Left ventricle myocardium inferior (tissue), 1 donor: ENCODE measurements at places on chromosomes 16 and 17. TPM values are rescaled to one million over a fixed set of nuclear protein-coding genes. Genes with fewer than 3 reads are reported as not detected.

DNA sequence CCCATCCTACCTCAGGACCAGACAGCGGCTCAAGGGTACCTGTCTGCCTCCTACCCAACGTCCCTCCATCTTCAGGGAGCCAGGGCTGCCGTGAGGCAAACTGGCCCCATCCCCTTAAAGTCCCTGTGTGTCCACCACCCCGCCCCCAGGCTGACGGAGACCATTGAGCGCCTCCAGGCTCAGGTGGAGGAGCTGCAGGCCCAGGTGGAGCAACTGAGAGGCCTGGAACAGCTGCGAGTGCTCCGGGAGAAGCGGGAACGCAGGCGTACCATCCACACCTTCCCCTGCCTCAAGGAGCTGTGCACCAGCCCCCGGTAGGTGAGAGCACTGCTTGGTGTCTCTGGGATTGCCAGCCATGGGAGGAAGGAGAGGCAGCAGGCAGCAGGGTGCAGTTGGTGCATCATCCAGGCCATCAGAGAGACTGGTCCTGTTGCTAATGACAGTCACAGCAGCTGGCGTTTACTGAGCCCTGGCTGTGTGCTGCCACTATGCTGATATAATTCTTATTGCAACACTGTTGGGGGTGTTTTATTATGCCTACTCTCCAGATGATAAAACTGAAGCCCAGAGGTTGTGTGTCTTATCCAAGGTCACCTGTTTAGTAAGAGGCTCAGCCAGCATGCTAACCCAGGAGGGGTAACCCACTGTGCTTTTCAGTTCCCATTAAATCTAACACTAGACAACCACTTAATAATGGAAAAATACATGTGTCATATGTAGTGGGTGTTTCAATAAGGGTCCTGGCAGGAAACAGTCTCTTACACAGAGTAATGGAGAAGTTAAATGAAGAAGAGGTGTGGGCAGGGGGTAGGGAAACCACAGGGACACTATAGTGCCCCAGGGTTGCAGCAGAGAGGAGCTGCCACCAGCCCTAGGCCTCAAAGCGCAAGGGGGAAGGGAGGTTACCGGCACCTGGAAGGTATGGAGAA, 10.3 kb upstream of the MRPL58 start:
- no peak for DNase-seq

DNA sequence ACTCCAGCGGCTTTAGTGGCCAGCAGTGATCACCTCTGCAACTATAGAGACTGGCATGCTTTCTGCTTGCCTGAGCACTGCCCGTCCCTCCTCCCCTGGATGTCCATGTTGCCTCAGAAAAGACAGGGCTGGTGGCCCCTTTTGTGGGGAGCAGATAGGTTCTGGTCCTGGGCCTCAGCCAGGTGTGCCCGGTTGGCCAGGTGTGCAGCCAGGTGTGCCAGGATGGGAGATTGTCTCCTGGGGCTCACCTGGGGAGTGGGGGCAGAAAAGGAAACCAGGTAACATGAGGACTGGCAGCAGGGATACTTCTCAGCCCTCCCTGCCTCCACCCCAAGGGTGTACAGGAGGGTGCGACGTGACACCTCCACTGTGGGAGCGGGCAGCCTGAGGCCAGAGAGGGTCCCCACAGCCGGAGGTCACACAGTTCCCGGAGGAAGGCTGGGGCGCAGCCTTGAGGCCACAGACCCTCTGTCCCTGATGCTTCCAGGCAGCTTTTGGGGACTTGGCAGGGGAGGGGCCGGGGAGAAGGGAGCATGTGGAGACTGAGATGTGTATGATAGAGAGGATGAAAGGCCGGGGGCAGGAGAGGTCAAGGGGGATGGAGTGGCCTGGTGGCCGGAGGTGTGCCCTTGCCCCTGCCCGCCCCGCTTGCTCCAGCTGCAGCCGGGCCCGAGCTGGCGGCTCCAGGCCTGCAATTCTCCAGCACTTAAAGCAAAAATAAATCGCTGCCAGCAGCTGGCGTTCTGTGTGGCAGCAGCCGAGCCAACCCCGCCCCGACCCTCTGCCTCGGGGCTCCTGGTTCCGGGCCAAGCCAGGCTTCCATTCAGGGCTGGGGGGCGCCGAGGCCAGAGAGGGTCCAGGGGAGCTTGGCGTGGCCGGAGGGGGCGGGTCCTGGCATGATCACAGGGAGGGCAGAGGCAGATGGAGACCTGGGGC, 6.7 kb downstream of the KCNJ12 start:
- DNase-seq: no peak

- no peak for DNase-seq
Observed at GRCh38 chr17:52047086-52047485, 111.4 kb downstream of the CA10 start.

DNA sequence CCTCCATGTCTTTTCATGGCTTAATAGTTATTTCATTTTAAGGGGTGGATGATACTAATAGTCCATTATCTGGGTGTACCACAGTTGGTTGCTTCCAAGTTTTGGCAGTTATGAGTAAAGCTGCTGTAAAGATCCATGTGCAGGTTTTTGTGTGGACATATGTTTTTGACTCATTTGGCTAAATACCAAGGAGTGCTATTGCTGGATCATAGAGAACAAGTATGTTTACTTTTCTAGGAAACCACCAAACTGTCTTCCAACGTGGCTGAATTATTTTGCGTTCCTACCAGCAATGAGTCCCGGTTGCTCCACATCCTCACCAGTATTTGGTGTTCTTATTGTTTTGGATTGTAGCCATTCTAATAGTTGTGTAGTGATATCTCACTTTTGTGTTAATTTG, 181.9 kb downstream of the SPECC1 start:
- no peak for DNase-seq

DNA sequence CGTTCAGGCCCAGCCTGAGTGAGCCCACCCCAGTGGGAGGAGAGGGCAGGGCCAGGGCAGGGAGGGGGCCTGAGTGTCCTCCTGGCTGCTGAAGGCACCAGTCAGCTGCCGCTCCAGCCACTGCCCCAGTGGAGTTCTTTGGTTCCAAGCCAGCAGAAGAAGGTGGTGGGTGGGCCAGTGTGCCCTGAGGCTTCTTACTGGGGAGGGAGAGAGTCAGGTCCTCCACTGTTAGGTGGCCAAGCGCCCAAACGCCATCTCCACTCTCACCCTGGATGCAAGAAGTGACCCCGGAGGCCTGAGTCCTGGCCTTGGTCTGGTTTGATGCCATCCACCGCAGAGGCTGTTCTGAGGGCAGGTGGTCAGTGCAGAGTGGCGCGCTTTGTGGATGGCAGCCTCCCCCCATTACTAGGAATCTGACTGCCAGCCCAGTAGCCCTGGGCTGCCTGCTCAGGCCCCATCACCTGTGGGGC, 2.2 kb downstream of the RNF213 start:
- DNase-seq: no peak

- DNase-seq: no peak
Observed at GRCh38 chr17:37836593-37836992, 87.6 kb upstream of the TBC1D3K start.

DNA sequence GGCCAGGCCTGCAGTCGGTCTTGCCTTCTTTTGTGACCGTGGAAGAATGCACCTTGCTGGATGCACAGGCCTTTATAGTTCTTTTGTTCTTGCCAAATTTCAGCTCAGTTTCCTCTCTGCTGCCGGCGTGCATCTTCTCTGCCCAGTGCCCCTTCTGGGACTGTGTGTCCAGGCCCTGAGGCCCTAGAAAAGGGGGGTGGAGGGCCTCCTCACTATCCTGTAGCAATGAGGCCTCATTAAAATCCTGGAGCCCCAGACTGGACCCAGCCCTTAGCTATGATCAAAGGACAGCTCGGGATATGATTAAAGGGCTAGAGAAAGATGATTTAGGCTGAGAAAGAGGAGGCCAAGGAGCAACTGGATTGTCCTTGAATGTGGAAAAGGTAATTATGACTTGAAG, 229.8 kb downstream of the SEC14L1 start:
- DNase-seq: no peak

The CACNG5 gene
- total RNA-seq: not detected
